NCI-H146 (cell line): ENCODE measurements at places on chromosomes 5 and 9.

DNA sequence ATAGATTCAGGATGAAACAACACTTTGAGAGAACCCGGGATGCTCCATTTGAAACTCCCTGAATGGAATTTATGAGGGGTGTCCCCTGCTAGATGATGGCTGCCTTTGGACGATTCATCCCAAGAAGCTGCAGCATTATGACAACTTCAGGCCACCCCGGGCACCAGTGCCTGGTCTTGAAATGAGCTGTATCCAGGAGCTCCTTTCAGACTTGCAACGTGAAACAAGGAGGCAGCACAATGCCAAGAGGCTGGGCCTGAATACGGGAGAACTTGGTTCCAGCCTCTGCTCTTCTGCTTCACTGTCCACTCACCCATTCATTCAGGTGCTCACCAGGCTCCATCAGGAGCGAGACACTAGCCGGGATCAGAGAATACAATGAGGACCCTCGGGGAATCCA, 78.3 kb downstream of the STK10 start:
- DNase-seq, result no peak

- DNase-seq, result no peak
Observed at GRCh38 chr9:94853887-94854286, 127.4 kb downstream of the AOPEP start.

DNA sequence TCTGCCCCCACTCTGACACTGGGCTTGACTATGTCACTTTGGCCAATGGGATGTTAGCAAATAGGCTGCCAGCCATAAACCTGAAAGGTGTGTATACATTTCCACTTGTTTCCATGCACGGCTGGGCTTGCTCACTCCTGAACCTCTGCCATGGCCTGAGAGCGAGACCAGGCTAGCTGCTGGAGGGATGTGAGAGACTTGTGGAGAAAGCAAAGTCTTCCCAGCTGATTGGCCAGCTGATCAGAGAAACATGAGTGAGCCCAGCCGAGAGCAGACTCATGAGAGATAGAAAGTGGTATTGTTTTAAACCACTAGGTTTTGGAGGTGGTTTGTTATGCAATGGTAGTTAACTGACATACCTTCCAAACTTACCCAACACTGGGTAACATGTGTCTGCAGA, 13.9 kb downstream of the FAM193B start:
- DNase-seq, result no peak

- no peak for DNase-seq
Observed at GRCh38 chr9:8365029-8365428, 565.5 kb upstream of the DMAC1 start.

- DNase-seq, result no peak
Observed at GRCh38 chr9:20396509-20396908, 225.8 kb downstream of the MLLT3 start.

GRCh38 chr9:77877976-77878375, 153.6 kb downstream of the GNAQ start:
- no peak for DNase-seq
